ENCODE measurements at places on chromosomes 5 and 9. TPM values are rescaled to one million over a fixed set of nuclear protein-coding genes. Genes with fewer than 3 reads are reported as not detected.

DNA sequence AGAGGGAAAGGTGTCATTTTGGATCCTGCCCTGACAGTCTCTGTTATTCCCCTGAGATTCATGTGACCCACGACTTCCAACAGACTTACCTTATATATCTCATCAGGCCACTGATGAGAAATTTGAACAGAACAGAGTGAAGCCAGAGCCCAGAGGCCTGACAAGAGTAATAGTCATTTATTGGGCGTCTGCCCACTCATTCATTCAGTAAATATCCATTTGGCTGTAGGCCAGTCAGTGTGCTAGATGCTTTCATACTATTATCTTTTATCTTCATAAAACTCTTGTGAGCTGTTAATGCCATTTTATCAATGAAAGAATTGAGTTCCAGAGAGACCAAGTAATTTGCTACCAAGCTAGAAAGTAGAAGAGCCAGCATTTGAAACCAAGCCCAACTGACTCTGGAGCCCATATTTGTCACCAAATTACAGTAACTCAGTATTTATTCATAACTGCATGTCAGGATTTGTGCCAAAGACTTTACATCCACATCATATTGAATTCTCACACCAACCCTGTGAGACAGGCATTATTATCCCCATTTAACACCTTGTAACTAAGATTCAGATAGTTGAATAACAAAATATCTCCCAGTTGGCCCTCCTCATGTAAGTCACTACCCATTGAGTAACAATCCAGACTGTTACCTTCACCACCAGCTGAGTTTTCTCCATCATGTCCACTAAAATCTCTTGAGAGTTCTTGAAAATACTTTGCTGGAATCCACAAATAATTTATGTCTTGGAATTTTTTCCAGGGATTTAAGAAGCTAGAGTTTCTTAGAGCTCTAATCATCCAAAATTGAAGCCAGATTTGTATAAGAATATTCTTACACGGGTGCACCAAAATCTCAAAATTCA is 2.5 kb downstream of the PTPDC1 start:
- no peak overlapping the region for H3K4me3 ChIP-seq
- H3K36me3 ChIP-seq: no peaks in the 10 kb centered on the region
- H3K4me1 ChIP-seq: no peaks in the 10 kb centered on the region
- H3K27me3 ChIP-seq: no peaks in the 10 kb centered on the region

GRCh38 chr5:54834121-54834842 is 151.1 kb downstream of the ESM1 start:
- H3K27me3 ChIP-seq: no peaks in the 10 kb centered on the region
- H3K36me3 ChIP-seq: no peaks in the 10 kb centered on the region
- H3K27ac ChIP-seq: no peak overlapping the region
- no peak overlapping the region for H3K4me3 ChIP-seq
- H3K4me1 ChIP-seq: peaks cover 4% of the 10 kb centered on the region

ACTBL2 gene
- not detected for total RNA-seq

GRCh38 chr5:150044329-150044681 is 42.0 kb downstream of the CSF1R start:
- no peaks in the 10 kb centered on the region for H3K27me3 ChIP-seq
- peaks cover 32% of the 10 kb centered on the region for H3K4me1 ChIP-seq
- no peak overlapping the region for H3K4me3 ChIP-seq
- H3K36me3 ChIP-seq: peaks cover 97% of the 10 kb centered on the region
- no peak overlapping the region for H3K27ac ChIP-seq

GRCh38 chr5:150159741-150160179 is 4.1 kb upstream of the PDGFRB start:
- peak; percentile 76 for DNase-seq
- H3K27me3 ChIP-seq: no peaks in the 10 kb centered on the region
- H3K4me1 ChIP-seq: peaks cover 19% of the 10 kb centered on the region
- no peaks in the 10 kb centered on the region for H3K36me3 ChIP-seq
- H3K4me3 ChIP-seq: no peak overlapping the region
- H3K27ac ChIP-seq: peak overlapping the region; percentile 66

TNPO1 gene
- total RNA-seq: 64.0 TPM

- no peak for DNase-seq
- no peak overlapping the region for H3K4me3 ChIP-seq
- H3K4me1 ChIP-seq: no peaks in the 10 kb centered on the region
- H3K36me3 ChIP-seq: no peaks in the 10 kb centered on the region
Measured at GRCh38 chr5:61811052-61811451, 479.0 kb downstream of the ZSWIM6 start.

C5 gene
- total RNA-seq: 0.22 TPM

UNC5A gene
- total RNA-seq: not detected

OR1K1 gene
- not detected for total RNA-seq

GRCh38 chr9:18314316-18314715 is 159.6 kb upstream of the ADAMTSL1 start:
- H3K27me3 ChIP-seq: no peaks in the 10 kb centered on the region
- H3K4me3 ChIP-seq: no peak overlapping the region
- no peaks in the 10 kb centered on the region for H3K36me3 ChIP-seq
- DNase-seq: no peak
- H3K4me1 ChIP-seq: no peaks in the 10 kb centered on the region

Data from psoas muscle (tissue), 8 donors.